ENCODE measurements at places on chromosomes 2 and 18. TPM values are rescaled to one million over a fixed set of nuclear protein-coding genes. Genes with fewer than 3 reads are reported as not detected.

GRCh38 chr2:110677080-110677479, 783 bp downstream of the BUB1 start:
- H3K27ac ChIP-seq: peak overlapping the region; percentile 89
- peaks cover 35% of the 10 kb centered on the region for H3K4me1 ChIP-seq
- no peaks in the 10 kb centered on the region for H3K27me3 ChIP-seq
- peak overlapping the region; percentile 100 for H3K4me3 ChIP-seq

GRCh38 chr2:179812501-179812900, 48.9 kb downstream of the ZNF385B start:
- no peak for DNase-seq
- no peaks in the 10 kb centered on the region for H3K4me1 ChIP-seq
- H3K27ac ChIP-seq: no peak overlapping the region
- H3K36me3 ChIP-seq: no peaks in the 10 kb centered on the region

GRCh38 chr2:25972049-25972823, 10.1 kb downstream of the KIF3C start:
- peaks cover 8% of the 10 kb centered on the region for H3K36me3 ChIP-seq
- H3K4me3 ChIP-seq: no peak overlapping the region
- H3K27ac ChIP-seq: peak overlapping the region; percentile 18
- H3K4me1 ChIP-seq: peaks cover 16% of the 10 kb centered on the region

- no peak overlapping the region for H3K4me3 ChIP-seq
- H3K36me3 ChIP-seq: no peaks in the 10 kb centered on the region
- H3K27ac ChIP-seq: no peak overlapping the region
These were observed 70.5 kb upstream of the NT5C1B start for GRCh38 chr2:18659915-18660314.

GRCh38 chr2:218284106-218284811, 8.0 kb downstream of the TMBIM1 start:
- no peaks in the 10 kb centered on the region for H3K27me3 ChIP-seq
- peaks cover 13% of the 10 kb centered on the region for H3K36me3 ChIP-seq
- peak overlapping the region; percentile 54 for H3K27ac ChIP-seq
- peaks cover 67% of the 10 kb centered on the region for H3K4me1 ChIP-seq

The DCDC2C gene
- total RNA-seq: not detected

- no peak overlapping the region for H3K4me3 ChIP-seq
- H3K36me3 ChIP-seq: no peaks in the 10 kb centered on the region
- H3K4me1 ChIP-seq: no peaks in the 10 kb centered on the region
- peaks cover 26% of the 10 kb centered on the region for H3K27me3 ChIP-seq
- H3K27ac ChIP-seq: no peak overlapping the region
- DNase-seq: no peak
These were observed 215.1 kb downstream of the ZNF385B start for GRCh38 chr2:179646173-179646769.

The GRB14 gene
- 2.4 TPM for total RNA-seq

GRCh38 chr2:165674780-165675179, 119.3 kb downstream of the GALNT3 start:
- H3K27ac ChIP-seq: no peak overlapping the region
- no peaks in the 10 kb centered on the region for H3K4me1 ChIP-seq
- H3K27me3 ChIP-seq: no peaks in the 10 kb centered on the region
- H3K36me3 ChIP-seq: peaks cover 22% of the 10 kb centered on the region

Data from chondrocyte (in vitro differentiated cells).